Esophagus squamous epithelium (tissue), 5 donors: ENCODE measurements at places on chromosomes 1 and 21. TPM values are rescaled to one million over a fixed set of nuclear protein-coding genes. Genes with fewer than 3 reads are reported as not detected.
A peak's percentile ranks its signal among the peaks of the same experiment; 100 is the strongest.

BPNT1 gene
- total RNA-seq: 19.5 TPM

DNA sequence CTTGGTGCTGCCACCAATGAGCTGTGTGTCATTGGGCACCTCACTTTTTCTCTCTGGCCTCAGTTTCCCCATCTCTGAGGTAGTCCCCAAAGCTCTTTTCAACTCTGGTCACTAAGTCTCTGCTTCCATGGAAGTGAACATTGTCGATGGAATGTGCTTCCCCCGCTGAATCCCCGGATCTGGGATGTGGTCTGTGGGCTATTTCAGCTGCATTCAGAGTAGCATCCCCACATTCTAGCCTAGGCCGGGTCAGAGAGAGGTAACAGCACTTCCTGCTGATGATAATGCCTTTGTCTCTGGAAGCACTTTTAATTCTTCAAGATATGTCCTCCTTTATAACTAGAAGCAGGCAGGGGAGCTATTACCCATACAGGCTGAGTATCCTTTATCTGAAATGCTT, 29.8 kb downstream of the RASSF5 start:
- no peaks in the 10 kb centered on the region for H3K27me3 ChIP-seq
- no peak overlapping the region for H3K4me3 ChIP-seq
- no peak for DNase-seq
- H3K36me3 ChIP-seq: no peaks in the 10 kb centered on the region
- no peak overlapping the region for H3K27ac ChIP-seq

LIPI gene
- total RNA-seq: not detected

- H3K27ac ChIP-seq: no peak overlapping the region
- no peaks in the 10 kb centered on the region for H3K27me3 ChIP-seq
- no peaks in the 10 kb centered on the region for H3K36me3 ChIP-seq
- no peak for DNase-seq
- no peak overlapping the region for H3K4me3 ChIP-seq
Observed at GRCh38 chr1:216015116-216015515, 408.1 kb downstream of the USH2A start.

GRCh38 chr1:42177541-42177981, 13.0 kb upstream of the GUCA2A start:
- peaks cover 20% of the 10 kb centered on the region for H3K4me1 ChIP-seq
- peaks cover 41% of the 10 kb centered on the region for H3K36me3 ChIP-seq
- no peak overlapping the region for H3K27ac ChIP-seq
- DNase-seq: no peak

DNA sequence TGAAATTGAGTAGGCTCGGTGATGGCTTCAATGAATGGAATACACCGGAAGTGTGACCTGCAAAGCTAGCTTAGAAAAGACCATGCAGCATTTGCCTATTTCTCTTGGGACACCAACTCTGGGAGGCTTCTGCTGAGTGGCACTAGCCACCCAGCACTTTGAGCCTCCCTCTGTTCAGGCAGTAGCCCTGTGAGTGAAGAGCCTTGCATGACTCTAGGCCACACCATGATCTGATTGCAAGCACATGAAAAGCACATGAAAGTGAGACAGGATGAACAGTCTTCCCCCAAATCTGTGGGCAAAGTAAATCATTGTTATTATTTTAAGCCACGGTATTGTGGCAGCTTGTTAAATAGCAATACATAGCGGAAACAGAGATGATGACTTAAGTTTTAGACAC, 2.8 kb downstream of the CD48 start:
- H3K36me3 ChIP-seq: no peaks in the 10 kb centered on the region
- no peak for DNase-seq
- no peak overlapping the region for H3K4me3 ChIP-seq
- H3K4me1 ChIP-seq: no peaks in the 10 kb centered on the region
- H3K27me3 ChIP-seq: no peaks in the 10 kb centered on the region

VWA5B1 gene
- not detected for total RNA-seq

GRCh38 chr1:210726621-210727020, 397.9 kb downstream of the HHAT start:
- H3K4me3 ChIP-seq: no peak overlapping the region
- no peaks in the 10 kb centered on the region for H3K36me3 ChIP-seq
- H3K27me3 ChIP-seq: no peaks in the 10 kb centered on the region
- no peaks in the 10 kb centered on the region for H3K4me1 ChIP-seq

- no peaks in the 10 kb centered on the region for H3K36me3 ChIP-seq
- no peaks in the 10 kb centered on the region for H3K27me3 ChIP-seq
- peaks cover 8% of the 10 kb centered on the region for H3K4me1 ChIP-seq
- no peak overlapping the region for H3K4me3 ChIP-seq
- H3K27ac ChIP-seq: no peak overlapping the region
- DNase-seq: no peak
Observed at GRCh38 chr1:17773591-17774326, 18.6 kb downstream of the ACTL8 start.

GRCh38 chr21:27425574-27425973, 458.7 kb upstream of the ADAMTS5 start:
- H3K27ac ChIP-seq: peak overlapping the region; percentile 36
- no peaks in the 10 kb centered on the region for H3K4me1 ChIP-seq
- no peak for DNase-seq

DNA sequence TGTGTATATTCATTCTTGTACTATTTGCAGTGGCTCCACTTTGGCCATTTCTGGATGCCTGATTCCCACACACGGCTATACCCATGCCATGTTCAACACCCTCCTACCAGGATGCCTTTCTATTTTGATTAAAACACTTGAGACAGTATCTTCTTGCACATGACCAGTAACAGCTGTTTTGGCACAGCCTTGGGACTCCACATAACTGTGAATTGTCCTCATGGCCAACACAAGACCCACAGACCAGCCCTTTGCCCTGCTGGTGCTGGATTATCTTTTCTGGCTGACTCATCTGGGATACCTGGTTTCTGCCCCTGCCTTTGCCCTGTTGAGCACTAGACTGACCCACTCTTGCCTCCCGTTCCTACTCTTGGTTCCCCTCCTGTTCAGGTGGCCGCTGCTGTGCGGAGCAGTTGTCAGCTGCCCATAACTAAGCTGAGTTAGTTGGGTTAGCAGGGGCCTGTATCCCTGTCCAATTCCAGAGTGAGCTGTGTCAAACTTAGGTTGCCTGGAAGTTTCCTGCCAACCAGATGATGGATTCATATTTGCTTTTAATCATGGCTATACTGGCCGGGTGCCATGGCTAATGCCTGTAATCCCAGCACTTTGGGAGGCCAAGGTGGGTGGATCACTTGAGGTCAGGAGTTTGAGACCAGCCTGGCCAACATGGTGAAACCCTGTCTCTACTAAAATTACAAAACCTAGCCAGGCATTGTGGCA, 10.8 kb upstream of the EYA3 start:
- no peak overlapping the region for H3K27ac ChIP-seq
- H3K4me3 ChIP-seq: no peak overlapping the region
- DNase-seq: no peak
- H3K27me3 ChIP-seq: no peaks in the 10 kb centered on the region
- no peaks in the 10 kb centered on the region for H3K4me1 ChIP-seq

DIO1 gene
- not detected for total RNA-seq

SRGAP2 gene
- total RNA-seq: 29.4 TPM

KRTAP7-1 gene
- total RNA-seq: not detected

ARHGAP30 gene
- 13.5 TPM for total RNA-seq

GRCh38 chr1:200323856-200324400, 85.9 kb downstream of the ZNF281 start:
- H3K27ac ChIP-seq: no peak overlapping the region
- peaks cover 7% of the 10 kb centered on the region for H3K4me1 ChIP-seq
- no peak for DNase-seq
- H3K4me3 ChIP-seq: no peak overlapping the region
- H3K27me3 ChIP-seq: no peaks in the 10 kb centered on the region

SLC35F3 gene
- total RNA-seq: 0.13 TPM

- H3K27ac ChIP-seq: peak overlapping the region; percentile 81
- no peaks in the 10 kb centered on the region for H3K36me3 ChIP-seq
Observed at GRCh38 chr1:159943278-159943640, 2.2 kb downstream of the IGSF9 start.

ATP1A4 gene
- total RNA-seq: 1.8 TPM

LENEP gene
- not detected for total RNA-seq

GRCh38 chr1:2351723-2352122, 39.6 kb downstream of the MORN1 start:
- no peaks in the 10 kb centered on the region for H3K27me3 ChIP-seq
- H3K27ac ChIP-seq: no peak overlapping the region
- H3K36me3 ChIP-seq: no peaks in the 10 kb centered on the region
- H3K4me3 ChIP-seq: no peak overlapping the region
- no peak for DNase-seq

GRCh38 chr1:75165264-75165663, 31.1 kb downstream of the LHX8 start:
- no peak overlapping the region for H3K27ac ChIP-seq
- DNase-seq: no peak
- H3K36me3 ChIP-seq: no peaks in the 10 kb centered on the region
- no peak overlapping the region for H3K4me3 ChIP-seq
- H3K4me1 ChIP-seq: no peaks in the 10 kb centered on the region

GRCh38 chr21:43012596-43012995, 38.2 kb downstream of the PKNOX1 start:
- no peak overlapping the region for H3K27ac ChIP-seq
- H3K27me3 ChIP-seq: no peaks in the 10 kb centered on the region
- H3K4me1 ChIP-seq: no peaks in the 10 kb centered on the region
- no peak overlapping the region for H3K4me3 ChIP-seq
- peaks cover 10% of the 10 kb centered on the region for H3K36me3 ChIP-seq

DNA sequence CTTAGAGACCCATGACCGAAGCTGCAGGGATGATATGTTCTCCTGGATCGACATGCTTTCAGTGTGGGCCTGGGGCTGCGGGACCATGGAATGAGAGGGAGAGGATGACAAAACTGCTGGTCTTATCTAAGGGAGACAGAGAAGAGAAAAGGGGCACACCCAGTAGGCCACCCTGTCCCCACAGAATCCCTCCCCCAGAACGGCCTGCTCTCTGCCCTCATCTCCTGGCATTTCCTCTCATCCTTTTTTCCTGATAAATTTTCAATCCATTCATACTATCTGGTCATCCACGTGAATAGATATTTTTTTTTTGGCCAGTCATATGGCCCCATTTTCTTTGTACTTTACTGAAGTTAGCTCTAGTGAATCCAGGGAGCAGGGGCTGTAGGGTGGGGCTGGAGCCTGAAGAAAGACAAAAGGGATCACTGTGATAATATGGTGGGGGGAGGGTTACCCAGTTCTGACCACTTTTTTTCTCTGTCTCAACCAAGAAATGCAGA, at the start of gene PKLR:
Gene PKLR, minus strand, starts transcription at position 97 of the 500 bp plus-strand sequence. Its CDS starts 43 bp downstream, at position 54.
- H3K27ac ChIP-seq: no peak within 1 kb of the TSS
- H3K27me3 ChIP-seq: no peaks in the 10 kb centered on the region
- no peaks in the 10 kb centered on the region for H3K4me1 ChIP-seq
- no peaks in the 10 kb centered on the region for H3K36me3 ChIP-seq

DNA sequence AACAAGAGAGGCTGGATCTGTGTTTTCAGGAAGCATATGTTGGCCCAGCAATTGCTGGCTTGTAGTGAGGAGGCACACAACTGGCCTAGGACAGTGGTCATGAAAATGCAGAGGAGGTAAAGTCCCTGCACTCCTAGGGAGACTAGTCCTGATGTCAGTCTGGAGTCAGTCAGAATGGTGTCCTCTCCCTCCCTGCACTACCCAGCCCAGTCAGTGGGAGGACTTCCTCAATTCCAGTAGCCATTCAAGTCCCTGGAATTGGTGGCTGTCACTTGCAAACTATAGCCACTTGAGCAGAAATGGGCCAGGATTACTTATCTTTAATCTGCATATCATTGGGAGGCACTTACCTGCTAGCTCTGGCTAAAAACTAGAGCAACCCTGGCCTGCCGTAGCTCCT, 18.6 kb downstream of the NDUFS5 start:
- DNase-seq: no peak
- H3K27ac ChIP-seq: no peak overlapping the region
- H3K4me1 ChIP-seq: no peaks in the 10 kb centered on the region
- H3K4me3 ChIP-seq: no peak overlapping the region
- H3K27me3 ChIP-seq: no peaks in the 10 kb centered on the region

GRCh38 chr1:110915804-110916203, 42.9 kb downstream of the CD53 start:
- H3K27me3 ChIP-seq: no peaks in the 10 kb centered on the region
- H3K4me3 ChIP-seq: no peak overlapping the region
- no peak for DNase-seq
- H3K4me1 ChIP-seq: no peaks in the 10 kb centered on the region
- H3K27ac ChIP-seq: no peak overlapping the region
- H3K36me3 ChIP-seq: no peaks in the 10 kb centered on the region

DNA sequence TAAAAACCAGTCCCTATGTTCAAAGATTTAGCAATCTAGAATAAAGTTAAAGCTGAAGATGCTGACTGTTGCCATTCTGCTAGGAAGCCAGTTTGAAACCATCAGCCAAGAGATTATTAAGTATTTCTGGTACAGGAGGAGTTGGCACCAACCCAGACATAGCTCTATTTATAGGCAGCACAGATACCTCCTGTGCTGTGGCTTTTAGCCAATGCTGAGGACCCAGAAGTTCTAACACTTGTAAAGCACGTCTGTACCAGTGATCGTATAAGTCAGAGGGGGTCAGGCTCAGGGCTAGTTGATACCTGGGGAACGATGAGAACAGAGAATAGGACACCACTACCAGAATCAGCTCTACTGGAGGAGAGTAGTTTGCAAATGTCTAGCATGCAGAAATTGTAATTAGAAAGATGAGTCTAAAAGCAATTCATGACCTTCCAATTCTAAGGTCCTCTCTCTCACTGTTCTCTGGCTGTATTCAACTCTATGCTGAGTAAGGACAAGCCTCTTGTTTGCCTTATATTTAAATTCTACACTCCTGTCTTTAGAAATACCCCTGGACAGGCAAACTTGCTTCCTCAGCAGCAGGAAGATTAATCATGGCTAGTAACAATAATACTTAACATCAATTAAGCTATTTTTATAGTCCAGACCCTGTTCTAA, 96.8 kb upstream of the PALMD start:
- no peak overlapping the region for H3K27ac ChIP-seq
- no peaks in the 10 kb centered on the region for H3K27me3 ChIP-seq
- H3K4me1 ChIP-seq: no peaks in the 10 kb centered on the region

GRCh38 chr21:39120876-39121599, 62.2 kb downstream of the PSMG1 start:
- no peaks in the 10 kb centered on the region for H3K27me3 ChIP-seq
- no peak for DNase-seq
- H3K27ac ChIP-seq: no peak overlapping the region
- no peaks in the 10 kb centered on the region for H3K36me3 ChIP-seq

DYNLT5 gene
- 3.1 TPM for total RNA-seq

DNA sequence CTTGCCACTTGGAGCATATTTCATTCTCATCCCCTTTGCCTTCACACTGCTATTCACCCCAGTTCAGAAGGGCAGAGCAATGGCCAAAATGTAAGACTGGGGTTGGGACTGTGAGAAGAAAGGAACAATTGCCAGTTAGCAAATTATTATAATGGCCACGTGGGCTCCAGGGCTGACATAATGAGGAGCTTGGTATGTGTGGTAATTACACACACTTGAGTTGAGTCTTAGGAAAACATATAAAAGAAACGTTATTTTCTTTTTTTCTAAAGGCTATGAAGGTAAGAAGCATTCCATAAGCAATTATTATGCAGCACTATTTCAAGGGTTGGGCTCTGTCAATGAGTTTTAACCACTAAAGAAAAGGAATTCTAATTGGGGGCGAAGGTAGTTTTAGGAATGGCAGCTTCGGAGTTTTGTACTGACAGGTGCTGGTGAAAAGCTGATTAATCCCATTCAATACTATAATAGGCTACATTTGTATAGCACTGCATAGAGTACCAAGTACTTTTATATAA, 32.5 kb upstream of the BCL10 start:
- no peaks in the 10 kb centered on the region for H3K36me3 ChIP-seq
- no peak overlapping the region for H3K27ac ChIP-seq
- H3K27me3 ChIP-seq: no peaks in the 10 kb centered on the region
- no peak overlapping the region for H3K4me3 ChIP-seq
- H3K4me1 ChIP-seq: no peaks in the 10 kb centered on the region
